ENCODE measurements at places on chromosomes 2 and 18. TPM values are rescaled to one million over a fixed set of nuclear protein-coding genes. Genes with fewer than 3 reads are reported as not detected.

SPEG gene
- total RNA-seq = 136 TPM

- DNase-seq = no peak
These were observed 66.7 kb downstream of the TNS1 start for GRCh38 chr2:217935901-217936684.

DNA sequence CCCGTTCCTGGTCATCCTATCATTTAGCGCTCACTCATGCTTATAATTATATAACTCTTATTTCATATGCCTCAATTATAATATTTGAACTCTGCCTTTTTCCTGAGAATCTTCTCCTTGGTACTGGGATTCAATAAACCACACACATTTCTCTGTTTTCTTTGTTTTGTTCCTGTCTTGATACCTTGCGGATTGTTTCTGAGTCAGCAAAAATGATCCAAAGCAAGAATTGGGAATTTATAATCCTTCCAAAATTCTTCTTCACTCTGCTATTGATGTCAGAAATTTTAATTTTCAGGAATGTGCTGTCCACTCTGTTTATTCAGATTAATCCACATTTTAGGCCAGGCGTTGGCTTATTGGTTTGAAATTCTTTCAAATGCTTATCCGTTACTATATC, 886.0 kb downstream of the SUCLG1 start:
- DNase-seq = no peak

DNA sequence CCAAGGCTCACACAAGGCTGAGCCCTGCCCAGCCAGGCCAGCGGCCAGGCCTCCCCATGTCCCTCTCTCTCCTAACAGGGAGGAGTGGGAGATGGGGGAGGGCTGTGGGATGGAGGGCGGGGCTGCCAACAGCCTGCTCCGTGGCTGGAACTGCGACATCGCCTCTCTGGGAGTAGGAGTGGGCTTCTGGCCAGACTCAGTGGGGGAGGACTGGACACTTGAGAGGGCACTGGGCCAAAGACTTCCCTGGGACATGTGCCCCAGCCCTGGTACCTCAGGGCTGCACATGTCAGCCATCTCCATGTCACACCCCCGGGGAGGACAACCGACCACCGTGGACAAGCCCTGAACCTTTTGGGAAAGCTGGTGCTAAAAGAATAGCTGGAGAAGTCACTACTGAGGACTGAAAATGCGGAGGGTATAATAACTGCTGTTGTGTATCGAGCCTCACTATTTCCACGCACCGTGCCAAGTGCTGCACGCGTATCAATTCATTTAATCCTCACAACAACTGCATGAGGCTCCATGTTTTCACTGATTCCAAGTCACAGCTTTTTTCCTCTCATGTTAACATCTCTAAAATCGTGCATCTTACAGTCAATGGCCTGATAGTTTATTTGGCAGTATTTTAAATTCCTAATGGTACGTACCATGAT, 127.3 kb downstream of the MSH2 start:
- no peak for DNase-seq

NDUFS1 gene
- 538 TPM for total RNA-seq

GRCh38 chr2:26911911-26912861, 58.3 kb upstream of the MAPRE3 start:
- no peak for DNase-seq

ASB18 gene
- total RNA-seq = 19.3 TPM

DRC1 gene
- not detected for total RNA-seq

IGFBP2 gene
- 193 TPM for total RNA-seq

DNA sequence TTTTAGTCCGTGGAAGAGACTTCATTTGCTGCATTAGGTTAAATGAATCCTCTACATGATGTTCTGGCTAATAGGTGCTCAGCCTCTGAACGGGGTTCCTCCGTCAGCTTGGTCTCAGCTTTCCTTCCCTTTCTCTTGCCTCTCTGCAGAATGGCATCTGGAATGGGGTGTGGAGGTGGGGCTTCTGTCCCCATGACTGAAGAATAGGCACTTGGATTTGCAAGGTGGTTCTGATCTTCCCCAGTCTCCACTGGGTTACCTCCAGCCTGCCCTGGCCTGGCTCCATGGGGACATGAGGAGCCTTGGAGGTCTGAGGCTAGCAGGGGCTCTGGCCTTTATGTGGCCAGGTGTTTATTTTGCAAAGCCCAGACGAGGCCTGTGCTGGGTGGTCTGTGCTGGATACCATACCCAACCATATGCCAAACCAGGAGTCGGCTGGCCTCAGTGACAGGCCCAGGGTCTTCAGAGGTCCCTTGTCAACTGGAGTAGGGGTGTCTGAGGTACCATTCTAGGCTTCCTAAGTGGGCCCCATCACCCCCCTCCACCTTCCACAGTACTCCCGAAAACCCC, 28.2 kb upstream of the LAPTM4A start:
- no peak for DNase-seq

DNA sequence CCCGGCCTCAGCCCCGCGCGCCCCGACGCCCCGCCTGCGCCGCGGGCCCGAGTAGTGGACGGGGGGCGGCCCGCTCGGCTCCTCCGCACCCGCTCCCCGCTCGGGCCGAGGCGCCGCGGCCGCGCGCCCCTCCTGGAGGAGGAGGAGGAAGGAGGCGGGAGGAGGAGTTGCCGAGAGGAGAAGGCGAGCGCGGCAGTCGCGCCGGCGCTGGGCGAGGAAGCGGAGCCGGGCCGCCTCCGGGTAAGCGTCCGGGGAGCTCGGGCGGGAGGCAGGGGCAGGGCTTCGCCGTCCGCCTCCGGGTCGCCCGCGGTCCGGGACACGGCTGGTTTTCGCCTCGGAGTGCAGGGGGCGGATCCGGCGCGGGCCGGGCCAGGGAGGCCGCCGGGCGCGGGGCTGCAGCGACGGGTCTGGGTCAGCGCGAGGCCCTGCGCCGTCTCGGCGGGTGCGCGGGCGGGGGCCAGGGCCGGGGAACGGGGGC, at the start of gene SOCS6:
Gene SOCS6 (plus strand): TSS at position 195 of the 478 bp plus-strand sequence. CDS start 35,624 bp downstream, outside the sequence.
- DNase-seq = peak; percentile 67

- DNase-seq = no peak
These were observed 85.1 kb downstream of the ANTXR1 start for GRCh38 chr2:69097891-69098655.

DNA sequence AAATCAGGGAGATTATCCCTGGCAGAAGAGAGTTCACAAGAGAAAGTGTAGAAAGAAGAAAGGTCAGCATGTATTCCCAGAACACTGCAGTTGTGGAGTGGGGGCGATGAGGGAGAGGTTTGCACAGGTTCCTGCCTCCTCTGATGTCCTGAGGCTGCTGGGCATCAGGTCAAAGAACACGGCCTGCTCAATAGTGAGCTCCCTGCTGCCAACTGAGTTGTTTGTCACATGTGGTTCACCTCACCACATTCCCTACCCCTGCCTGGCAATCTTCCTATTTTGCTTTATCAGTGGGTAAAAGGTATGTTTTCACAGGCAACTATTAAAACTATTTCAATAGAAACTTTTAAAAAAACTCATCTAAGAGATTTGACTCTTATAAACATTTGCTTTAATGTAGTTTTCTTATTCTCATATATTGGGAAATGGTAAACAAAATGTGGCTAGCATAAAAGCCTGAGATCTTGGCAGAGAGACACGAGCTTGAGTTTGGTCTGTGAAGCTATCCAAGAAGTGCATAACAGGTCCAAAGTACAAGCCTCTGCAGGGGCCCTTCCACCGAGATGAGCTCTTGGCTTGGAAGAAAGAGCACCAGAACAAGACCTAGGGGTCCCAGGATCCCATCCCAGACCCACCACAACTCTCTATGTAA, 123.9 kb upstream of the SRD5A2 start:
- DNase-seq = no peak

GRCh38 chr2:137249463-137250130, 484.3 kb downstream of the THSD7B start:
- no peak for DNase-seq

- DNase-seq = no peak
These were observed 213.1 kb downstream of the NBAS start for GRCh38 chr2:15348045-15348444.

- no peak for DNase-seq
These were observed 226.3 kb downstream of the ZNF521 start for GRCh38 chr18:25125680-25126079.

DNA sequence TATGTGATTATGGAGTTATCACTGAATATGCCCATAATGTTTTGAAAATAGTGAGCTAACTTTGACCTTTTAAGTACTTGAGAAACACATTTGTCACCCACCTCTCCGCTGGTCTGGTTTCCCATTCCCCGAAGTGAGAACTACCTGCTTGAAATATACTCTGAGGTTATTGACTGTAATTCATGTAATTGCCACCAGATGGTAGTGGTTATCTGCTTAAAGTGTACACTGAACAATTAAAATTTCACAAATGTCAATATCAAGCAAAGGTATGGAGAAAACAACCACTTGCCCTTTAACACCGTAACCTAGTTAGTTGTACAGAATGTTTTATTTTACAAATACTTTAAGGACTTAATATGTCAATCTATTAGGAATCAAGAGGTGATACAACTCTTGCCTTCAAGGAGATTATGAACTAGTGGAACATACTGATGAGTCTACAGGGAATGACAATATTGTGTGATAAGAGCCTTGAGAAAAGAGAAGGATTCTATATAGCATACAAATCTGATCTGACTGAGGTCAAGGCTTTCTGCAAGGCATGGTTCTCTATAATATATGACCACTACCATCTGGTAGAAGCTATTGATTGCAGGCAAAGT, 316.8 kb upstream of the KCNH7 start:
- DNase-seq = no peak

DNA sequence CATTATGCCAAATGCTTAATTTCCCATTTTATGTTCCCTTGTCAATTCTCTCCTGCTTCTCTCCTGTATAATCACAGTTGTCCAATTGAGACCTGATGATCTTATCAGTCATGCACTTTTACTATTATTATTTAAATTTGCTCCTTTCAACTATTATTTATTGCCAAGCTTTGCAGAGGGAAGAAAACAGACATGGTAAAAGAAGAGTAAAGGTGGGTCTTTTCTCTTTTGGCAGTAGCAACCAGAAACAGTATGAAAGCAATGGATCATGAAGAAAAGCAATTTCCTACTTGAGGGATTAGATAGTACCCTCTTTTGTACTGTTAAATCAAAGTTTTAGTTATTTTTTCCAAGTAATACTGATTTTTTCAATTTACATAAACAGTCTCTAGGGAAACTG, 667.4 kb downstream of the NRXN1 start:
- no peak for DNase-seq

RPRM gene
- total RNA-seq = not detected

STARD6 gene
- not detected for total RNA-seq

DNA sequence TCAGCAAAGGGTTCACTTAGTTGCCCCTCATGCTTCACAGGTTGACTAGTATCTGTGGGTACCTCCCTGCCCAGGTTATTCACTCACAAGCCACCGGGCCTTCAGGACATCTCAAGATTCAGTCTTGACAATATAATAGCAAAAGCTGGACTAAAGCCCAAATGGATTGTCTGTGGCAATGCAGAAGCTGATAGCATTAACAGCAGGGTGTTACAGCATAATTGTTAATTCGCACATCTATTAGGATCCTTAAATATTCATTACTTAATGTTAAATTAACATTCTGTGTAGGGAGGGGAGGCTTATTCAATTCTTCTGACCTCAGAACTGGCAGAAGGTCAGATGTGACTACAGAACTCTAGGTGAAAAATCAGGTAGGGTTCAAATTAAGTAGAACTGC, 20.2 kb upstream of the GTF2A1L start:
- no peak for DNase-seq

DNA sequence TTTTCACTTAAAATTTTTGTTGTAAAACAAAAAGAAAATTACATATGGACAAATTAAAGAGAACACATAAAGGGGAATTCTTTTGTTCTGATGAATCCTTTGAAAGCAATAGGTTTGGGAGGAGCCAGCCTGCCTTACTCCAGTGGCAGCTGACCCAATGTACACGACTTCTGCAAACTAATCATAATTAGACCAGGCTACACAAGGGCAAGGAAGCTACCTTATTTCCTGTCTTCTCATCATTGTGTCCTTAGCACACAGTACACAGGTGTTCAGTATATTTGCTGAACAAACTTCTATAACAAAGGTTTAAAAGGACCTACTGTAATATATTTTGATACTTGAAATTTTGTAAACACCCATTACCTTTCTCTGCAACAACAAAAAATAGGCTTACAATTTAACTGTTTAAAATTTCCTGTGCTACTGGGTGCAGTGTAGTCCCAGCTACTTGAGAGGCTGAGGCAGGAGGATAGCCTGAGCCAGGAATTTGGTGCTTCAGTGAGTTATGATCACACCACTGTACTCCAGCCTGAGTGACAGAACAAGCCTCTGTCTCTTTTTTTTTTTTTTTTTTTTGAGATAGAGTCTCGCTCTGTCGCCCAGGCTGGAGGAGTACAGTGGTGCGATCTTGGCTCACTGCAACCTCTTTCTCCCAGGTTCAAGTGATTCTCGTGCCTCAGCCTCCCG, 18.9 kb downstream of the KCNG3 start:
- no peak for DNase-seq

- DNase-seq = no peak
These were observed 65.6 kb downstream of the EHD3 start for GRCh38 chr2:31299547-31299946.

GRCh38 chr2:130328710-130329109, 14.0 kb upstream of the IMP4 start:
- DNase-seq = no peak

OR6B2 gene
- total RNA-seq = not detected

C2orf15 gene
- total RNA-seq = not detected

DNA sequence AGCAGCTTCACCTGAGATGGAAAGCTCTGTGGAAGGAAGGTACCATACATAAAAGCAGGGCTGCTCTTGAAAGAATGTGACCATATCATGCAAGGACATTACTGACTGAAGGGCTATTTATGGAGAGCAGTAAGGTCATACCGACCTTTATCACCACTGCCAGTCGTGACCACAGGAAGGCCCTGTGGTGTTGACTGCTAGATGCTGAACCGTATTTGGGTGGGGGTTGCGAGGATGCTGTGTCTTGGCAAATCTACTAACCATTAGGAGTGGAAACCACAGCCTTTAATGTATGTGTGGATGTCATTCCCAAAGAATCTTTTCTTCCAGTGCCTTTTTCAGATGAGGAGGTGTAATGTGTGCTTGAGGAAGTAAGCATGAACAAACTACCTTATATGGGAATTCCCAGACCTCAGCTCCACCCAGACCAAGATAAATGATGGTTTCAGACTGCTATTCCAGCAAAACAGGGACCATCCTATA, 60.8 kb downstream of the LIMS1 start:
- DNase-seq = no peak

GRCh38 chr2:172098287-172098649, 4.4 kb downstream of the DLX2 start:
- no peak for DNase-seq

GRCh38 chr2:75403991-75404428, 156.7 kb downstream of the EVA1A start:
- no peak for DNase-seq
